ENCODE measurements at places on chromosomes 2 and 18. TPM values are rescaled to one million over a fixed set of nuclear protein-coding genes. Genes with fewer than 3 reads are reported as not detected.

GRCh38 chr2:46872902-46873603 lies 42.6 kb downstream of the MCFD2 start:
- no peak overlapping the region for H3K4me3 ChIP-seq
- no peaks in the 10 kb centered on the region for H3K36me3 ChIP-seq
- H3K27ac ChIP-seq, result no peak overlapping the region
- H3K27me3 ChIP-seq, result no peaks in the 10 kb centered on the region
- no peak for DNase-seq

DNA sequence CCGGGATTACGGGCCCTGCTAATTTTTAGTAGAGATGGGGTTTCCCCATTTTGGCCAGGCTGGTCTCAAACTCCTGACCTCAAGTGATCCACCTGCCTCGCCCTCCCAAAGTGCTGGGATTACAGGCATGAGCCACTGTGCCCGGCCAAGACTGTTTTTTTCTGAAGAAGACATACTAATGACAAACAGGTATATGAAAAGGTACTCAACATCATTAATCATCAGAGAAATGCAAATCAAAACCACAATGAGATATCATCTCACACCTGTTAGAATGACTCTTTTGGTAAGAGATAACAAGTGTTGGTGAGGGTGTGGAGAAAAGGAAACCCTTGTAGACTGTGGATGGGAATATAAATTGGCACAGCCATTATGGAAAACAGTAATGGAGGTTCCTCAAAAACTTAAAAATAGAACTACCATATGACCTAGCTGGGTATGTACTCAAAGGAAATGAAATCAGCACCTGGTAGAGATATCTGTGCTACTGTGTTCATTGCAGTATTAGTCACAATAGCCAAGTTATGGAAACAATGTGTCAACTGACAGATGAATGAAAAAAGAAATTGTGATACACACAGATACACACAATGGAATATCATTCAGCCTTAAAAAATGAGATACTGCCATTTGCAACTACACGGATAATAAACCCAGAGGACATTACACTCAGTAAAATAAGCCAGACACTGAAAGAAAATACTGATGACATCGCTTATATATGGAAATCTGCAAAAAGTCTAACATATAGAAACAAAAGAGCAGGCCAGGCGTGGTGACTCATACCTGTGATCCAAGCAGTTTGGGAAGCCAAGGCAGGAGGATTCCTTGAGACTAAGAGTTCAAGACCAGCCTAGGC lies 20.8 kb downstream of the SOS1 start:
- H3K4me3 ChIP-seq, result no peak overlapping the region
- H3K27ac ChIP-seq, result no peak overlapping the region
- H3K36me3 ChIP-seq, result no peaks in the 10 kb centered on the region
- no peak for DNase-seq
- peaks cover 2% of the 10 kb centered on the region for H3K4me1 ChIP-seq

- H3K27ac ChIP-seq, result no peak overlapping the region
- no peak overlapping the region for H3K4me3 ChIP-seq
- DNase-seq, result no peak
- H3K4me1 ChIP-seq, result no peaks in the 10 kb centered on the region
- H3K36me3 ChIP-seq, result no peaks in the 10 kb centered on the region
Measured at GRCh38 chr2:196041786-196042185, 26.9 kb downstream of the DNAH7 start.

- no peaks in the 10 kb centered on the region for H3K36me3 ChIP-seq
- no peak for DNase-seq
- H3K4me3 ChIP-seq, result no peak overlapping the region
- no peak overlapping the region for H3K27ac ChIP-seq
- no peaks in the 10 kb centered on the region for H3K4me1 ChIP-seq
Measured at GRCh38 chr18:50013363-50014138, 181.4 kb downstream of the MYO5B start.

DNA sequence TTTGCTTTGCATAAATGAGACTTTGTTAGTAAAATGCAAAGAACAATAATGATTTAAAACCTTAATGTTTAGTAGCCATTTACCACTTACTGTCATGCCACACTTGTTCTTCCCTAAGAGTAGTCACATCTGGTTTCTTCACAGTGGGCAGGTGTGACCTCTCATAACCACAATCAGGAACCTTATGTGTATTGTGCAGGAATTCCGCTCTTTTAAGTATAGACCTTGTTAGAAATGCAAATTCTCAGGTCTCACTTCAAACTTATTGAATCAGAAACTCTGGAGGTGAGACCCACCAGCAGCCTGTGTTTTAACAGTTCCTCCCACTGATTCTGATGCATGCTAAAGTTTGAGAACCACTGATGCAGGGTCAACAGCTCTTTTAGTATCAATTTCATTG lies 518.8 kb upstream of the MEX3C start:
- no peak overlapping the region for H3K4me3 ChIP-seq
- no peak overlapping the region for H3K27ac ChIP-seq
- no peaks in the 10 kb centered on the region for H3K27me3 ChIP-seq

- H3K4me1 ChIP-seq, result peaks cover 29% of the 10 kb centered on the region
- H3K27ac ChIP-seq, result no peak overlapping the region
- no peak overlapping the region for H3K4me3 ChIP-seq
- H3K36me3 ChIP-seq, result no peaks in the 10 kb centered on the region
Measured at GRCh38 chr18:48583573-48583972, 44.7 kb downstream of the CTIF start.

DNA sequence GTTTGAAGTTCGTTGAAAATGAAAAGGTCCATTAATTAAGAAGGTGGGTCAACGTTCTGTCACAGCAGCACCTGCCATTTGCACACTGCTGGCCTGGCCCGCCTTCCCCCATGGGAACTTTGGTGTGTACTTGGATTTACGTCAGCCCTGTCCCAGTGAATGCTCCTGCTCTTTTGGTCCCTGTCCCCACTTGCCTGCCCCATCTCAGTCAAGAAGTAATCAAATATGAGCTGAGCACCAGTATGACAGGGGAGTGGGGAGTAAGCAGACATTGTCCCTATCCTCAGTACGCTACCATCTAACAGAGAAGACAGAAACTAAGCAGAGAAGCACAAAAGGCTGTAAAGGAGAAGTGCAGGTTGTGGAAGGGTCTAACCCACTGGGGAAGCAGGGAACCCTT lies 65.1 kb downstream of the SLC4A3 start:
- no peak overlapping the region for H3K27ac ChIP-seq
- no peak for DNase-seq
- no peak overlapping the region for H3K4me3 ChIP-seq
- peaks cover 12% of the 10 kb centered on the region for H3K27me3 ChIP-seq
- peaks cover 9% of the 10 kb centered on the region for H3K4me1 ChIP-seq
- no peaks in the 10 kb centered on the region for H3K36me3 ChIP-seq

Gene SIX3
- total RNA-seq, result not detected

GRCh38 chr2:96158554-96158940 lies 13.3 kb upstream of the DUSP2 start:
- H3K4me3 ChIP-seq, result no peak overlapping the region
- H3K4me1 ChIP-seq, result peaks cover 1% of the 10 kb centered on the region
- no peak overlapping the region for H3K27ac ChIP-seq
- H3K27me3 ChIP-seq, result no peaks in the 10 kb centered on the region
- no peak for DNase-seq

DNA sequence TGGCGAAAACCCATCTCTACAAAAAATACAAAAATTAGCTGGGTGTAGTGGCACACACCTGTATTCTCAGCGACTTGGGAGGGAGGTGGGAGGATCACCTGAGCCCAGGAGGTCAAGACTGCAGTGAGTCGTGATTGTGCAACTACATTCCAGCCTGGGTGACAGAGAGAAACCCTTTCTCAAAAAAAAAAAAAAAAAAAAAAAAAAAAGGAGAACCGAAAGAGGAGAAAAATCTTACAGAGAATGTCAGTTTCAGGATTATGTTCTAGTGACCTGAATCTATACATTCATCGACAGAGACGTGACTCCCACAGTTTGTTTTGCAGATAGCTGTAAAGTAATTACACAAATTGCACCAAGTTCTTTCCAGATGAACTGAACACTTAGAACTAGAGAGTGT lies 187.8 kb downstream of the FTCDNL1 start:
- no peak overlapping the region for H3K4me3 ChIP-seq
- no peak overlapping the region for H3K27ac ChIP-seq
- H3K27me3 ChIP-seq, result no peaks in the 10 kb centered on the region
- no peak for DNase-seq
- H3K4me1 ChIP-seq, result no peaks in the 10 kb centered on the region

DNA sequence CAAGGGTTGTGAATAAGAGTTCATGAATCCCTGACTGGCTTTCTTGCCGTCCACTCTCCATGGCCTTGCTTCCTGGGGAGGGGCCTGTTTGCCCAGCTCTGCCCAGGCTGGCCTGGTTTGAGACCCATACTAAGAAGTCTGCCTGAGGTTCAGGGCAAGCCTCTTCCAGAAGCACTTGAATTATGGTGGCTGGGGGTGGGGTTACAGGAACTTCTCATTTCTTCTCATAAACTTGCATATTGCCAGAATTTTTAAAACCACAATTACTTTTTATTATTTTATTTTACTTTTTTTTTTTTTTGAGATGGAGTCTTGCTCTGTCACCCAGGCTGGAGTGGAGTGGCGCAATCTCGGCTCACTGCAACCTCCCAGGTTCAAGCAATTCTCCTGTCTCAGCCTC lies 42.0 kb downstream of the GORASP2 start:
- H3K36me3 ChIP-seq, result no peaks in the 10 kb centered on the region
- H3K4me1 ChIP-seq, result peaks cover 12% of the 10 kb centered on the region
- H3K27me3 ChIP-seq, result no peaks in the 10 kb centered on the region
- no peak overlapping the region for H3K4me3 ChIP-seq

GRCh38 chr2:189344043-189344442 lies 97.2 kb upstream of the WDR75 start:
- no peaks in the 10 kb centered on the region for H3K4me1 ChIP-seq
- H3K36me3 ChIP-seq, result no peaks in the 10 kb centered on the region
- DNase-seq, result no peak
- no peak overlapping the region for H3K27ac ChIP-seq
- no peak overlapping the region for H3K4me3 ChIP-seq

Gene PPIL3
- total RNA-seq, result 11.3 TPM

Gene DAW1
- 0.44 TPM for total RNA-seq
